CD4-positive, alpha-beta T cell (primary cell): ENCODE measurements at places on chromosomes 16 and 17. TPM values are rescaled to one million over a fixed set of nuclear protein-coding genes. Genes with fewer than 3 reads are reported as not detected.

The NOS2 gene
- not detected for total RNA-seq

DNA sequence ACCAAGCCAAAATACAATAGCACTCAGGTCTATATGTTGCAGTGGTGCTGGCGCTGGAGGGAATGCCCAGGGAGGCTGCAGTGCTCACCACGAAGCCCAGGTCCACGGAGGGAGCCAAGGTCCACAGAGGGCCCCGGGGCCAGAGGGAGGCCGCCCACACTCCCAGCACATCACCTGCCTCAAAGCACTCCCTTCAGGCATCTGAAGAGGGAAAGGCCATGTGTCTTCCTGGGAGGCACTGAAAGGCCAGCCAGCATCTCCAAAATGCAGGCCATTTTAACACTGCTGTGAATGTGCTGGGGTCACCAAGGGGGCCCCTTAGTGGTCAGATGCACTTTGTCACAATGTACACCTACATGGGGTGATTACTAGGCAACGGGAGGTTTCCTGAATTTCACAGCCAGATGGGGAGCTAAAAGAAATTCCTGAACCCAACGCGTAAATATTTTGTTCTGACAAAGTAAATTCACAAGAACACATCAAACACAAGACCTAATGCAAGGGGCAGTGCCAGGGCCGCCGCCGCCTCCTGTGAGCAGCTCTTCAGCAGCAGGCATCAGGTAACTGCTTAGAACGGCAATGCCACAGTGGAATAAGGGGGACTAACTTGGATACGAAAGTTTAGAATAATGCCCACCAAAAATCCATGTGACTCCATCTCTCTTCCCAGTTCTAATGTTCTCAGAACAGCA is 42.8 kb downstream of the USP22 start:
- H3K4me3 ChIP-seq = no peak overlapping the region
- no peak overlapping the region for H3K27ac ChIP-seq
- peaks cover 54% of the 10 kb centered on the region for H3K36me3 ChIP-seq
- H3K27me3 ChIP-seq = no peaks in the 10 kb centered on the region

DNA sequence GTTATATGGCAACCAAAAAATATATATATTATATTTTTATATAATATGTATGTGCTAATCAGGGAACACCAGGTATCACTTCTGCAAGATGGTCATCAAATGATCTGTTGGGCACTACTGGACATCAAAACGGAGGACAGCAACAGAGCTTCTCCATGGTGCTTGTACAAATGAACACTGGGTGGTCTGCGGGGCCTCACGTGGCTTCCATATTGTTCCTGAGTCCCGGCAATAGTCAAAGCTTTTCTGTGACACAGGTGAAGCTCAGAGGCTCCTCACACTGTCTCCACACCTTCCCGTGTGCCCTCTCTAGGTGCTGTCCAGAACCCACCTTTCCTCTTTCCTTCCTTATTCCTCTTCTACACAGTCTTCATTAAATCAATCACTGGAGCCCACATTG is 149.9 kb upstream of the PIRT start:
- no peak overlapping the region for H3K27ac ChIP-seq
- H3K36me3 ChIP-seq = no peaks in the 10 kb centered on the region
- no peaks in the 10 kb centered on the region for H3K4me1 ChIP-seq
- no peak overlapping the region for H3K4me3 ChIP-seq

The ACOX1 gene
- 14.5 TPM for total RNA-seq

DNA sequence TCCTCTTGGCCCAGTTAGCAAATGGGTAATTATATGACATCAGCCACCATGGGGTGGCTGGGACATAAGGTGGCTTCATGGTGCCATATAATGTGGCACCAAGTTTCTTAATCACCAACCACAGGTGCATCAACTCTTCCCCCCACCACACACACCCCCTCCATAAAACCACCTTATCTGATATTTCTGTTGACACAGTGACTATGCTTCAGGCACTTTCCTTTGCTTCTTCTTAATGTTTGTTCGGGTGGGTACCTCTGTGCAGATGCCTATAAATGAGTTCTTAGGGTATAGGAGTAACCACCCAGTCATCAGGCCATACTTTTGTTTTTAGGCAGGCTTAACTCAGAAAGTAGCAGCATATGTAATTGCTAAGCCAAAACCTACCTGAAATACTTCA is 29.5 kb downstream of the RNF43 start:
- no peaks in the 10 kb centered on the region for H3K27me3 ChIP-seq
- no peaks in the 10 kb centered on the region for H3K4me1 ChIP-seq
- DNase-seq = no peak
- no peak overlapping the region for H3K4me3 ChIP-seq
- H3K27ac ChIP-seq = no peak overlapping the region

- no peaks in the 10 kb centered on the region for H3K36me3 ChIP-seq
- no peak overlapping the region for H3K4me3 ChIP-seq
- no peaks in the 10 kb centered on the region for H3K27me3 ChIP-seq
- peaks cover 15% of the 10 kb centered on the region for H3K4me1 ChIP-seq
These were observed 48.3 kb downstream of the CUEDC1 start for GRCh38 chr17:57906910-57907309.

The LITAFD gene
- not detected for total RNA-seq

DNA sequence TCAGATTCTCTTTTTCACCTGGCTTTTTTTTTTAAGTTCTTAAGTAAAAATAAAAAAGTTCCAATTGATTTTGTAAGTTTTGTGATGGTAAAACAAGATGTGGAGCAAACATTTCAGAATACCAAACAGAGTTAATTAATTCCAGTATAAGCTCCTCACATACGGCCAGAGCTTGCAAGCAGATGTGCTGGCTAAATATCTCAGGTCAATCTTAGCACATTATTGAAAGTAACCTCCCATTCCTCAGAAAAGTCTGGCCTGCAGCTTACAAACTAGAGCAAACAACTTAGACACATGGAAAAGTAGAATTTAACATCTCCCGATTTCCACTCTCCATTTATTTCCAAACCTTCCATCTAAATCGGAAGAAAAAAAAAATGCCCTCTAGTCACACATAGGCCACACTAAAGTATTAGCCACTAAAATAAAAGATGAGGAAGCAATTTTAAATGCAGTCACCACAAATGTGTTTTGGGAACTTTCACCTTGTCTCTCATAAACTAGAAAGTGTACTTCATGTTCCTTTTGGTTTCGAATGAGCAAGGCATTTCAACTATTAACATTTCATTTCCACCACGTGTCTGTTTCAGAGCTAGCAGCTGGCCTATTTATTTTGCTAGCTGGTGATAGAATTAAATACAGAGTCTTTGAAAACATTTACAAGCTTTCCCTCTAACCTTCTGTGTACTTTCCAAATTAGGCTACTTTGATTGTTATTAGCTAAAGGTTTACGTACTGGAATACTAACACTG is 143.3 kb downstream of the STX8 start:
- H3K27me3 ChIP-seq = no peaks in the 10 kb centered on the region
- peaks cover 6% of the 10 kb centered on the region for H3K36me3 ChIP-seq
- H3K4me1 ChIP-seq = peaks cover 5% of the 10 kb centered on the region
